ENCODE measurements at places on chromosomes 11 and 22.
A peak's percentile ranks its signal among the peaks of the same experiment; 100 is the strongest.

DNA sequence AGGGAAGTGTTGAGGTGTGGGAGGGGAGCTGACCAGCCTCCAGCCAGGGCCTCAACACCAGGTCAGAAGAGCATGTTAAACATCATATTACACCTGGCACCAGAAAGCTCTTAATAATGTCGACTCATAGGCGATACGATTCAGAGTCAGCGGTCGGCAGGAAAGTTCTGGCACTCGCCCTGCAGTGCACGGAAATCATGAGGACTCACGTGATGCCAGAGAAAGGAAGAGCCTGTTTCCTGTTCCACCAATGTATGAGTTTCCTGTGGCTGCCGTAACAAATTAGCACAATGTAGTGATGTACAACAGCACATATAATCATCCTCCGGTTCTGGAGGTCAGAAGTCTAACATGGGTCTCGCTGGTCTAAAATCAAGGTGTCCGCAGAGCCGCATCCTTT is 198.8 kb downstream of the BARX2 start:
- DNase-seq, result no peak

DNA sequence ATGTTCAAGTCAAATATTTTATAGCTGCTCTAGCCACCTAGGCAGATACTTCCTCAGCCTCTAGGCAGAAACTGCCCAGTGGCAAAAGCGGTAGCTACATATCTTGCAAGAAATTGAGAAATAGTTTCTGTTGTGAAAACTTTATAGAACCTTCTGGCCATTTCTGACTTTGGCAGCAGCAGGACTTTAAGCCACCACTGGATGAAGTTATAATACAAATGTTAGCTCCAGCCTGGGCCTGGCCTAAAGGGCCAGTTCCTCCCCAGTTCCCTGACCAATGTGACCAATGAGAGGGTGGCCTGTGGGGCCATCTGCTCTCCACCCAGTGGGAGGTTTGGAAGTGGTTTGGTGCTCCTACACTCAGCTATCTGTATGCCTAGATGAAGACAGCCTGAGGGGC is 254.0 kb upstream of the NARS2 start:
- no peak for DNase-seq

DNA sequence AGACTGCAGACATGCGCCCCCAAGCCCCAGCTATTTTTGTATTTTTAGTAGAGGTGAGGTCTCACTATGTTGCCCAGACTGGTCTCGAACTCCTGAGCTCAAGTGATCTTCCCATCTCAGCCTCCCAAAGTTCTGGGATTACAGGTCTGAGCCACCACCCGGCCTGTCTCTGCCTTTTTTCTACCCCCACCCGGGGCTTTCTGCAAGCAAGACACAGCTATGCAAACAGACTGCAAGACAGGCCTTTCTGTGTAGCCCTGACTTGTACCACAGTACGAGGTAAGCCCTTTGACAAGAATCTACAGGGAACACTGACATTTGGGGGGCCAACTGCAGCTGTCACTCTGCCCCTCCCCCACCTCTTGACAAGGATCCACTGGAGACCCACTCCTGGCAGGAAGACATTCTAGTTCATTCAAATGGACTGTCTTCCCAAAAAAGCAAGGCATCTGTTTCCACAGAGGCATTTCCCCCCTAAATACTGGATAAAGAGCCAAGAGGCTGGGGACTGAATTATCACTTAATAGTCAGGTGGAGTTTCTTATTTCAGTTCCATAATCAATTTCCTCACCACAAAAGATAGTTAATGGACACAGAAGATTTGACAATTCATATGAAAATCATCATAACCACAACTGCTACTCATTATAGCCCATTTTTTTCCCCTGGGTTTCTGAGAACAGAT is 118.2 kb downstream of the ABTB2 start:
- no peak for DNase-seq

DNA sequence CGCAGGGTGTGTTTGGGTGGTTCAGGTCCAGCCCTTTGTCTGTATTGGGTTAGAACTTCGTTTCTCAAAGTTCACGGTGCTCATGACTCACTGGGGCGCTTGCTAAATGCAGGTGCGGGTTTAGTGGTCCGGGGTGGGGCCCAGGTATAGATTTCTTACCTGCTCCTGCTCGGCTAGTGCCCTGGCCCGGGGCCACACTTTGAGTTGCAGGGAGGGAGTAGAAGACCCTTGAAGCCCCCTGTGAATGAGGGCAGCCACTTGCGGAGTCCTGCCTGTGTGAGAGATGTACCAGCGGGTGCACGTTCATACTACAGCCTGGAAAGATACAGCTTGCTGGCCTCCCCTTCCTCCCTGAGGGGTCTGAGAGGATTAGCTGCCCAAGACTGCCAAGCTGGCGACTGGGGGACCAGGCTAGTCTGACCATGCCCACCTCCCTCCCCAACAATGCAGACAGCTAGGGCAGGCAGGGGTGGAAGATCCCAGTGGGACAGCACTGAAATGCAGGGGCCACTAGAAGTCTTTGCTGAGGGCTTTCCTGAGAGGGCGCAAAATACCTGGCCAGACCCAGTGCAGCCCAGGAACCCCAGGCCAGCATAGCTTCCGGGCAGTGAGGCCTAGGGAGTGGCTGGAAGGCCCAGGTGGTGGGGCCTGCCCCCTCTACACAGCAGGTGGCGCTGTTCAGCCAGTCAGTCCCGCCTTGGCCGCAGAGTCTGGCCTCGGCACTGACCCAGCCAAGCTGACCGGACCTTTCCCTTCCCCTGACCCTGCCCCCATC is 5.1 kb upstream of the MYRF start:
- DNase-seq, result no peak

DNA sequence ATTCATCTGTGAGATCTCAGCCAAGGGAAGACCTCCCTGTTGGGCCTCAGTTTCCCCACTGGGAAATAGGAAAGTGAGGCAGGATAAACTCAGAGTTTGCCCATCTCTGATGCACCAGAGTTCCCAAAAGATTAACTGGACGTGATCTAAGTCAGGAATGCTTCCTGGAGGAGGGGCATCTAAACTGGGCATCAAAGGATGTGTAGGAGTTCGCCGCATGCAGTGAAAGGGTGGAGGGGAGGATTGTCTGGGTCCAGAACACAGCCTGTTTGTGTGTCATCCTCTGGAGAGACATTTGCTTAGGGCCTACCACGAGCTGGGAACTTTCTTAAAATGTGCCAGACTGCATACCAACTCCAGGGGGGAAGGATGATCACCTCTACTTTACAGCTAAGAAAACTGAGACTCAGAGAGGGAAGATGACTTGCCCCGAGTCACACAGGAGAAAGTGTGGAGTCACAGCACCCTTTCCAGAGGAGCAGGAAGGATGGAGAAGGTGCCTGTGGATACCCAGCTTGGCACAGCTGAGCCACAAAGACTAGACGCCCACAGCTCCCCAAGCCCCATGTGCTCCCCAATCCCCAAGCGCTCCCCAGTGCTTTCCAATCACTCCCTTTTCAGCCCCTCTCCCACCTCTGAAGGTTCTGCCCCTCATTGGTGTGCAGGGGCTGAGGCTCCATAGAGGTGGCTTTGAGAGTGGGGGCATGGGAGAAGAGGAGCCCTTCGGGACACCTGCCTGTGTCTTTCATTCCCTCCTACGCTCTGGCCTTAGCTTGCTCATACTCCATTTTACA is 50.1 kb downstream of the MN1 start:
- no peak for DNase-seq

- no peak for DNase-seq
These were observed 64.6 kb downstream of the LINC01488 start for GRCh38 chr11:69545976-69546617.

DNA sequence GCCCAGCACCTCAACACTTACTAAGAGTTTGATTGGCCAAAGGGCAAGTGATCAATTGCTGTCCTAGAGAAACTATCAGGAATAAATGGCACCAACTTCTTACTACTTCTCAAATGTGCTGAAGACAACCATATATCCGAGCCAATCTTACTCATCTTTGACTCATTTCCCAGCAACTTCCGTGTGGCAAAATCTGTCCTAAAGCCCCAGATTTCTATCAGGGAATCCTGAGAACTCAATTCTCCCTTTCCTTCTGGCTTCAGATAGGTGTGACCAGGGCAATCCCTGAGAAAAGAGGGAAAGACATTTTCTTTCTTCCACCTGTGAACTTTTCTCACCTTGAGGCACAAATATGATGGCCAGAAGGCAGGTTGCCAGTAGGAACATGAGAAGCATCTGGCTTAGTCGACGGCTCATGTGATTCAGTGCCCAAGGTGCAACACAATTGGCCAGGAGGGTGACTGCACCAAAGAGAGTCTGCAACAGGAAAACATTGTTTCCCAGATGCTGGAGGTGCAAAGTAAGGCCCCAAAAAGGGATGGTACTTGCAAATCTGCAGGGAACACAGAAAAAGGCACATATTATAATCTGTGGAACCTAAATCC is 21.8 kb upstream of the SLC22A24 start:
- no peak for DNase-seq

DNA sequence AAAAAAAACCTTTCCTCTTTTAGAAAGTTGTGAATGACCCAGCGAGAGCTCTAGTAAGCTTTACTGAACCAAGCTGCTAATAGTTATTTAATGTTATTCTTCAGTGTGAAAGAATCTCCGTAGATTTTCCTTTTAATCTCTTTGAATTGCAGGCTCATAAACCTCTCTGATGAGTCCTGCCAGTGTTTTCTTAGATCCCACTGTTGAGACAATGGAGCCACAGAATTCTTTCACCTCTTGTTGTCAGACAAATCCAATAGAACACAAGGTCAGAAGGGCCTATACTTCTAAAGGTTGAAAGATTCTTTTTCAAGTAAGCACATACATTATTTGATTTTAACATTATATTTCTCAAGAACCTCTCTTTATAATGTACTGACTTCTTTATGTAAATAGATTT is 52.2 kb downstream of the DNAJC24 start:
- no peak for DNase-seq

DNA sequence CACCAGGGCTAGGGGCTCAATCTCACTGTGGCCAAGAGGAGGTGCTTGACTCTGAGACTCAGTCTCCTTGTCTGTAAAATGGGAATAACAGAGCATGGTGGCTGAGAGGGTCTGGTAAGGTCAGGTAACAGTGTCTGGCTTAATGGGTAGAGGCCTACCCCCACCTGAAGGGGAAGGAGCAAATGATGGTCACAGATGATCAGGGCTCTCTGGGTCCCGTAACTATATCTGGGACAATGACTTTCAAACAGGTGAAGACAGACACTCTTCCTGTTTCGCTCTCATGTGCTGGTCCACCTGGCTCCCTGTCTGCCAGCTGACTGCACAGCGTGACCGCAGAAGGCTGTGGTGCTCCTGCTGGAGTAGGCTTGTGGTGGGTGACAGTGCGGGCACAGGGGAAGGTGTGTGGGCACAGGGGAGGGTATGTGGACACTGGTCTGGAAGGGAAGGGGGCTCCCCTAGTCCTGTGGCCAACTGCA is 4.0 kb downstream of the A4GALT start:
- DNase-seq, result no peak

- DNase-seq, result peak; percentile 71
These were observed at the start of gene PPARA for GRCh38 chr22:46150034-46150654. PPARA (plus strand) TSS chr22:46150526; CDS start chr22:46198384, 47,858 bp downstream.

- no peak for DNase-seq
These were observed 148.8 kb downstream of the BLID start for GRCh38 chr11:121967131-121967704.

- no peak for DNase-seq
These were observed 1260.3 kb downstream of the BRD1 start for GRCh38 chr22:48567213-48567975.

DNA sequence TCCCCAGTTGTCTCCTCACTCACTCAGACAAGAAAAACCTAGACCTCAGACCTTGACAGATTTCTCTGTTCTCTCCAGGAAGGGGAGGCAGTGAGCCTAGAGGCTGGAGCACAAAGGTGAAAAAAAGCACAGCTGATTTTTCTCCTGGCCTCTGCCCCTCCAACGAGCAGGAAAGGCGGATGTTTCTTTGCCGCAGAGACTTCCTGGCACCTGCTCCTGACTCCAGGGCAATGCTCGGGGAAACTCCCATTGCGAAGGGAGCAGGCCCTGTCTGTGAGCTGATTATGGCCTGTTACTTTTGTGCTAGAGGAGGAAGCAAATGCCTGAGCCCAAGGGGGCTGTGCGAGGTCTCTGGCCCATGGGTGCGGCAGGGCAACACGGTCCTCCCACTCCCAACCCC is 25.4 kb downstream of the MS4A10 start:
- no peak for DNase-seq

DNA sequence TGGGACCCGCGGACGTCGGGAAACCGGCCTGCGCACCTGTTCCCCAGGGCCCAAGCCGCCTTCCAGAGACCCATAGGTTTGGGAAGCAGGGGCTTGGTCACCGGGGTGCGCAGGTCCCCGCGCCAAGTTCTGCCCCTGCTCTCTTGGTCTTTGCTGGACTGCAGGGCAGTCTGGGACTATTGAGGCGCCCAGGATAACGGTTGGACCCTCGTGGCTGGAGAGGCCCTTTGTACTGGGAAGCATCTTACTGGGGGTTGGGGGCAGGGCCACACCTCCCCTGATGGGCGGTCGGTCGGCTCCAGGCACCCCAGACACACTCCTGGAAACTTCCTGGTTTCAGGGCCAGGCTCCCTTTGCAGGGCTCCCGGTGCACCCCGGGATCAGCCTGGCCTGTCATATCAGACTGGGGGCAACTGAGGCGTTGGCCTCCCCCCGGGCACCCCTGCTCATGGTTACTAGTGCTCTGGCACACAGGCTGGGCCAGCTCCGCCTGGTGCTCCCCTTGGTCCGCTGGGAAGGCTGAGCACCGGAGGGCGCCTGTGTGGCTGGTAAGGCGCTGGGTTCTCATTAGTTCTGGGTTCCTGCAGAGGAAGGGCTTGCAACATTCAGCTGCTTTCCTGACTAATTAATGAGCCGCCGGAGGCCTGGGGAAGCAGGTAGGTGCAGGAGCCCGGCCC is 1250.5 kb downstream of the BRD1 start:
- no peak for DNase-seq

GRCh38 chr22:42855211-42855610 is 1.9 kb downstream of the ARFGAP3 start:
- no peak for DNase-seq

GRCh38 chr11:96338910-96339705 is 3.9 kb downstream of the MAML2 start:
- DNase-seq, result no peak

- DNase-seq, result no peak
These were observed 14.0 kb downstream of the P4HA3 start for GRCh38 chr11:74297484-74297883.

- no peak for DNase-seq
These were observed 940 bp downstream of the IL18 start for GRCh38 chr11:112162761-112163546.

DNA sequence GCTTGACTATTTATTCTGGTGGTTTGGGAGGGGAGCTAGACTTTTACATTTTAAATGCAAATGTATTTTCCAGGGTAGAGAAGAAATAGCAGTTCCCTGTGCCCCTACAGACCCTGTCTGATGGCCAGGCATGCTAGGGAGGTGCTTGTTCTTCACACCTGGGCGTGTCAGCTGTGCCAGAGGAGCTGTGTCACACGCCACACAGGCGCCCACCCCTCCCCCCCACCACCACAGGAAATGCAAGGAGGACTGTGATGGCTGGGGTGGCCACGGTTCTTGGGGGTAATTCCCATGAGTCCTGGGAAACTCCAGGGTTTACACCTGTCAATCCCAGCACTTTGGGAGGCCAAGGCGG is 82.2 kb downstream of the FLI1 start:
- DNase-seq, result no peak

Measured in stimulated activated CD8-positive, alpha-beta memory T cell treated with anti-CD3 and anti-CD28 coated beads, Interleukin-15, amount 100 ng/mL, for 1 hour (primary cell).